ENCODE measurements at places on chromosomes 3 and 15. TPM values are rescaled to one million over a fixed set of nuclear protein-coding genes. Genes with fewer than 3 reads are reported as not detected.

The LRRK1 gene
- 15.4 TPM for total RNA-seq

The SHC4 gene
- 0.80 TPM for total RNA-seq

The THSD4 gene
- total RNA-seq: 26.4 TPM

The FES gene
- 1.2 TPM for total RNA-seq

Data from A549 treated with GW870086 at 1 μM for 4 hours (cell line).